ENCODE measurements at places on chromosomes 16 and 17.
A peak's percentile ranks its signal among the peaks of the same experiment; 100 is the strongest.

DNA sequence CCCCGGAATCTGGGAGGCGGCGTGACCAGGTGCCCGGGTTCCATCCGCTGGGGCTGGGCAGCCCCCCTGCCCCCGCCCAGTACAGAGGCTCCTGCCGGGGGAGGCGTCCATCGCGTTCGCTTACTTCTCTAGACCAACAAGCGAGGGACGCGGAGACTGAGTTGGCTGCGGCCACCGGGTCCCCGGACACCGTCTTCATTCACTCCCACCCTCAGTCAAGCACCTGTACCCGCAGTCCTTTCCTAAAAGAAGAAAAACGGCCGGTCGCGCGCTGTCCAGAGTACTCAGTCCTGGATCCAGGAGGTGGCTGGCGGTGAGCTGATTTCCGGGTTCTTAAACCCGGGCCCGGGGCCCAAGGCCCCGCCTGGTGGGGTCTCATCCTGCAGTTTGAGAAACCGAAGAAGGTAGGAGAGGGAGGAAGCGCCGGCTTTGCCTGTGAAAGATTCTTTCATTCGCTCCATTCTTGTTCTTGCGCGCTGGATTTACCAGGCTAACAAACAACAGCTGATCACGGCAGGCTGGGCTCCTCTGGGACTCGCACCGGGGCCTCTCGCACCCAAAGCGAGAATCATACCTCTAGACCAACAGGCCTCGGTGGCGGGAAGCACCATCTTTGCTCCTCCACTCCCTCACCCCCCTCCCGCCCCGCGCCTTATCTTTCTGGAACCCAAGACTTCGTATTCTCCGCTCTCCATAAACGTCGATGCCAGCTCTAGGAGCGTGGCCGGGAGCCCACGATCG lies 17.4 kb upstream of the OR1F1 start:
- peak; percentile 45 for DNase-seq

GRCh38 chr16:66035096-66035495 lies 331.4 kb upstream of the CDH5 start:
- no peak for DNase-seq

DNA sequence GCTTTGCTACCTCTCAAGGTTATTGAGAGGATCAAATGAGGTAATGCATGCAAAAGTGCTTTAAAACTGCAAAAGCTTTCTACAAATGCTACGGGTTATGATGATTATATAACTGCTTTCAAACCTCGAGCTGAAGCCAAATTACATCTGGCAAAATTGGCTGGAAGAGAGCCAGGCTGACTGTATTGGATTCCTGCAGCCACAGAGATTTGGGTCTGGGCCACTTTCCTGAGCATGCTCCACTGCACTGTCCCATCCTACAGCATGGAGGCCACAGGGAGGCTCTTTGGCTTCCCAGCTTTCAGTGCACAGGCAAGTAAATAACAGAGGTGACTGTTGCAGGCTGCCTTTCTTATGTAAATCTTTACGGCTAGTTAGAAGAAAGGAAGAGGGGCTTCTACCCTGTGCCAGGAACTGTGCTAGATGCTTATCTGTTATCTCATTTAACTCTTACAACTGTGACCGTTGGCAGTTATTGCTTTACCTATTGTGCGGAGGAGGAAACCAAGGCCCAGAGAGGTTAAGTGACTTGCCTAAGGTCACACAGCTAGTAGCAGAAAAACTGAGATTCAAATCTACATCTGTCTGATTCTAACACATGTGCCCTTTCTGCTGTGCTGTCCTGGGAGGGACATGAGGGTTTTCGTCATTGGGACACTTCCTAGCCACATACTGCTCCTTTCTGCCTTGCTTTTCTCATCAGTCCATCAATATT lies 121.8 kb downstream of the SPACA3 start:
- no peak for DNase-seq

- peak; percentile 51 for DNase-seq
Measured at GRCh38 chr16:9077091-9077809, 14.2 kb upstream of the HAPSTR1 start.

DNA sequence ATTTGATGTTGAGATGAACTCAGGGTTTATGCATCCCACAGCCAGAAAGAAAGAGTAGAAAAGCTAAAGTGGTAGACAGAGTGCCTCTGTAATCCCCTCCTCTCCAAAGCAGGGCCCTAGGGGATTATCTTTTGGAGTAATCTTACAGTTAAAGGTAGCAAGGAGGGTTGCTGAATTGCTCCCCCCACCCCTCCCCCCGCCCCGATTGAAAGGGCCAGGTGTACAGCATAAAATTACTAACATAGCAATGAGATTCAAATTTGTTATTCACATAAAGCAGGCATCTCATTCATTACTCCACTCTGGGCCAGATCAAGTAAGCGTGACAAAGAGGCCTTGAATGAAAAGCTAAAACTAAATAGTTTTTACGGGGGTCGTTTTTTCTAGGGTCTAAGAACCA lies 72.7 kb downstream of the STH start:
- DNase-seq = no peak

DNA sequence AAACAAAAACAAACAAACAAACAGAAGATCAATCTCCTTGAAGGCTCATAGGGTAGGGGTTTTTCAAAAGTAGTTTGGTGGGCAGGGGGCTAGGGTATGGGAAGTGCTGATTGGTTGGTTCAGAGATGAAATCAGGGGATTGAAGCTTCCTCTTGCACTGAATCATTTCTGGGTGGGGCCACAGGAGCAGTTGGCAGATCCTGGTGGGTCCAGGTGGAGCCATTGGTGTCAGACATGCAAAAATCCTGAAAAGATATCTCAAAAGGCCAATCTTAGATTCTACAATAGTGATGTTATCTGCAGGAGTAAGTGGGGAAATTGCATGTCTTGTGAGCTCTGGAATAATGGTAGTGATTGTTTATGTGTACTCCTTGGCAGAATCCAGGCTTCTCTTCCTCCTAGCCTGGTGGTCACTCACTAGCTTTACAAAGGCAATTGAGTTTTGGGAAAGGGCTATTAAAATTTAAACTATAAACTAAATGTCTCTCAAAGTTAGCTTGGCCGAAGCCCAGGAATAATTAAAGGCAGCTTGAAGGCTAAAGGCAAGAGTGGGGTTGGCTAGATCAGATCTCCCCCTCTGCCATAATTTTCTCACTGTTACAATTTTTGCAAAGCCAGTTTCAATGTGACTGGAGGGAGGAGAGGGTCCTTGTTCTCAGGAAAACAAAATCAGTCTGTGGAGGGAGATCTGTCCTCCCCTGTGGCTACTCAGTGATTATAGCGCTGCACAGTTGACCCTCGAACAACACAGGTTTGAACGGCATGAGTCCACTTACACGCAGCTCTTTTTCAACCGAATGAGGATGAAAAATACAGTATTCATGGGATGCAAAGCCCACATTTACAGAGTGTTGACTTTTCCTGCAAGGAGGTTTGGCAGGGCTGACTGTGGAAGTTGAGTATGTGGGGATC lies 45.2 kb downstream of the RNF112 start:
- no peak for DNase-seq

GRCh38 chr16:67278773-67279295 lies 498 bp upstream of the PLEKHG4 start:
- DNase-seq = peak; percentile 70

- DNase-seq = peak; percentile 100
Measured at GRCh38 chr16:85535352-85536072, 77.6 kb upstream of the GSE1 start.

DNA sequence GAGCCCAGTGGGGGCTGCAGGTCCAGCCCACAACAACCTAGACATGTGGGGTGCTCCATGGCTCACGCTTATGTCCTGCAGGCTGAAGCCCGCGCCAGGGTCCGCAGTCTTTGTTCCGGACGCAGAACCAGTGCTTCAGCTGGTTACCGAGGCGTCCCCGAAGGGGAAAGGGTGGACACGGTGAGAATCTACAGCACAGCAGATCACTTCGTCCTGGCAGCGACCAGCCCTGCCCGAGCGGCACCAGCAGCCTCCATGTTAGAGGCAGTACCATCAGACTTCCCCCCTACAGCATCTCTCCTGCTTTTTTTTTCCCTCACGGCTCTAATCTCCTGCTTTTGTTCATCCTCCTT lies 1736.4 kb downstream of the TP53TG3F start:
- no peak for DNase-seq

DNA sequence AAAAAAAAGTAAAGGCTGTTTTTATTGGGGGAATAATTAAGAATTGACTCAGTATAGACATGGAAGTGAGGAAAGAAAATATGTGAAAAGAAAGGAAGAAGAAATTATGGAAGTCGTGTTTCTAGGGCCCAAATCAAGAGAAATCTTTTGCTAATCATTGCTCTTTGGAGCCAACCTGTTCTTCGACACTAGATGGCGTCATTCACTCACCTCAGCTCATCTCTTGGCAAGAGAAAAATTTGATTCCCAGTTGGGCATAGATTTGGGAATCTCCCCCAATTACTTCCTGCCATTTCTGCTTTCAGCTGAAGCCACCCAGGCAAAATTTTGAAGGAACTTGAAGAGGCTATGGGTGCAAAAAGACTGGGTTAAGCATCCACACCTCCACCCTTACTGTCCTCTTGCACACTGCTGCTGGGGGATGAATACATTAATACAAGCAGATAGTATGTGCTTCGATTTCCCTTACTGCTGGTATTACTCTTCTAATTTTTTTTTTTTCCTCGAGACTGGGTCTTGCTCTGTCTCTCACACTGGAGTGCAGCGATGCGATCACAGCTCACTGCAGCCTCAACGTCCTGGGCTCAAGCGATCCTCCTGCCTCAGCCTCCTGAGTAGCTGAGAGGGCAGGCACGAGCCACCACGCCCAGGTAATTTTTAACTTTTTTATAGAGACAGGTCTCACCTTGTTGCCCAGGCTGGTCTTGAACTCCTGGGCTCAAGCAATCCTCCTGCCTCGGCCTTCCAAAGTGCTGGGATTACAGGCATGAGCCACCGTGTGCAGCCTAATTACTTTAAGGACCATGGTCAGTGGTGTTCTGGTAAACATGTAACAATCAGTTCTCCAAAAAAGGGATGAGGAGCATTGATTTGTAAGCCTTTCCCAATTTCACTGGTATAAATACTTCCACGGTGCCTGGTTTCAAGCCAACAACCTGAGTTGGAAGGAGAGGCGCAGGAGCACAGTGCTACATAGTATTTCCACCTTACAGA lies 13.5 kb downstream of the PSMD7 start:
- peak; percentile 74 for DNase-seq

DNA sequence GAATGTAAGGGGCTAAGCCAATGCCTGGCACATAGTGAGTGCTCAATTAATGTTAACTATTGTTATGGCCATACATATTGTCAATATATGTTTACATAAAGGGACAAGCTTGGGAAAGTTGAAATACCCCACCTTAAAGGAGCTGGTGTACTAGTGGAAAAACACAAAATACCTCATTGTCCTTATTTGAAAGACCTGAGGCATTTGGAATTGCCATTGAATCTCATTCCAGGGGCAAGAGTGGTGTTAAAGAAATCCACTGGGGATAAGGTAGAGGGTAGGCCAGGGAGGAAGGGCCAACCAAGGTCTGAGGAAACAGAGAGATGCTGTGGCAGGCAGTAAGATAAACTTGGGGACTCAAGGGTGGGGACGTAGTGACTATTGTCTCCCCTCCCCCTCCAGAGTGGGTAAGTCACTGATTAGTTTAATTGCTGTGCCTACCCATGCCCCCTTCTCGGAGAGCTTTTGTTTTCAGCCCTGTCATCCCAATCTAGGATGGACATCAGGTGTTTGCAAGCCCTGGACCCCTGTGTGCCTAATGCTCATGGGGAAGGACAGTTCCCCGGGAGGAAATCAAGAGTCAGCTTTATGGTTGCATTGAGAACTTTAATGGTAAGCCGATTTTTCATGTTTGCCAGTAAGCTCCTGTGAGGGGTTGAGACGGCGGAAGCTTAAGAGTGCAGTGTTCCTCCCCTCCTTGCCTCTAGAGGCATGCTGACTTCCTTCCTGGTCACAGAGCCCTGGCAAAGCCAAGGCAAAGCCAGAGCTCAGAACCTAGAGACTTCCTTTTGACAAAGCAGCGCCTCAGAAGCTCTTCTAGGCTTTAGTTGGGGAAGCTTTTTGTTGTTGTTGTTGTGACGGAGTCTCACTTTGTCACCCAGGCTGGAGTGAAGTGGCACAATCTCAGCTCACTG lies 2.5 kb upstream of the HEATR9 start:
- peak; percentile 72 for DNase-seq

DNA sequence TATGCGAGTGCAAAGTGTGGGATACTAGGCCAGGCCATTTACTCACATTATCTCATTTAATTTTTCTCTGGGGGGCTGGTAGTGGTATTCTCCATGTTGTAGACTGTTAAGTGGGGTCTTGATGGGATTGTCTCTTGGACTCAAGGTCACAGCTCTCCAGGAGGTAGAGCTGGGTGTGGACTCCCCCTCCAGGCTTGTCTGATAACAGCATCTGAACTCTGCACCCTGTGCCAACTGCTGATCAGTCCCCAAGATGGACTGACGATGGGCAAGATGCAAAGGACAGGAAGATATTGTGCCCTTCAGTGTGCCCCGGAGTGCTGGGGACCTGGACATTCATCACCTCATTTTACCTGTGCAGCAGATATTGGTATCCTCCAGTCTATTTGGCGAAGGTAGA lies 147.8 kb downstream of the MSI2 start:
- peak; percentile 58 for DNase-seq

DNA sequence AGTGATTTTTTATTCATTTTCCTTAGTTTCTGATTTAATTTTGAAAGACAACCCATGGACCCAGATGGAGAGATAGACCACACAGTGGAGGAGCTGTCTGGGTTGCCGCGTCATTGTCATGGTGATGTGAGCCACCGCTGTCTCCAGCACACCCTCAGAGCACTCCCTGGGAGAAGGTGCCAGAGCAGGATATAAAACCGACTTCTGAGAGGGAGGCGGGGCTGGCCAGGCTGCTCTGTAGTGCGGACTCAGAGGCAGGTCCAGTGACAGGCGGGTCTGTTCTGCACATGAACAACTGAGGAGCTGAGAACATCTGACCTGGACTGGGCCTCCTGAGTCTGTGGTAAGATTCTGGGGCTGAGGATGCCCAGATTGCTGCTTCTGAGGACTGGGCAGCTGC lies 216.3 kb upstream of the NLRP1 start:
- DNase-seq = no peak

DNA sequence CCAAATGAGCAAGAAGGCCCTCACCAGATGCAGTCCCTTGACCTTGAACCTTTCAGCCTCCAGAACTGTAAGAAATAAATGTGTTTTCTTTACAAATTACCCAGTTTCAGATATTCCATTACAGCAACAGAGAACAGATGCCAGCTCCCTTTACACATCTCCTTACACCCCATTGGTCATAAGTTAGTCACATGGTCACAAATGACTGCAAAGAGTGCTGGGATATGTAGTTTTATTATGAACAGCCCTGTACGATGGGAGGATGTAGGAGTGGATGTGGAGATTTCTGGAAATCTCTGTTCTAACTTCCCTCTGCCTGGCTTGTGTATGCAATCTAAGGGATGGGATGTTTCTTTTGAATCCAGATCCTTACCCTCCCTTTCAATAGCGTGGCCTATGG lies 13.3 kb upstream of the RPL38 start:
- DNase-seq = peak; percentile 73

GRCh38 chr16:79598348-79599181 lies 2.0 kb downstream of the MAF start:
- peak; percentile 51 for DNase-seq

- no peak for DNase-seq
Measured at GRCh38 chr17:64212122-64212521, 50.9 kb downstream of the TEX2 start.

GRCh38 chr16:66414891-66415290 lies 12.2 kb upstream of the BEAN1 start:
- no peak for DNase-seq

GRCh38 chr16:28875134-28876018 lies 2.9 kb upstream of the ATP2A1 start:
- no peak for DNase-seq
